HuH-7 (cell line): ENCODE measurements at places on chromosomes 13 and 19.

GRCh38 chr19:17331045-17331558, 3.6 kb downstream of the ANO8 start:
- DNase-seq = no peak

GRCh38 chr13:89704040-89704439, 1643.4 kb upstream of the MIR17HG start:
- no peak for DNase-seq

GRCh38 chr19:50413096-50413495, 5.6 kb upstream of the SPIB start:
- no peak for DNase-seq

DNA sequence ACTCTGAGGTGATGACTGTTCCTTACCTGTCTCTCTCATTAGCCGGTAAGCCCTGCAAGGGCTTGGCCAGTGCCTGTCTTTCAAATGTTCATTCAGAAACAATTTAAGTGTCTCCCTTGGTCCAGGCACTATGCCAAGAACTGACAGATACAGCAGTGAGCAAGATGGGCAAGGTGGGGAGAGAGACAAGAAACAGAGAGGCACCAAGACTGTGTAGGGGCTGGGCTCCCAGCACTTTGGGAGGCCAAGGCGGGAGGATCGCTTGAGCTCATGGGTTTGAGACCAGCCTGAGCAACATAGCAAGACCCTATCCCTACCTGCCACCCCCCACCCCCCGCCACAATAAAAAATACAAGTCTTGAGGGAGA, 1.3 kb upstream of the CCNE1 start:
- no peak for DNase-seq

DNA sequence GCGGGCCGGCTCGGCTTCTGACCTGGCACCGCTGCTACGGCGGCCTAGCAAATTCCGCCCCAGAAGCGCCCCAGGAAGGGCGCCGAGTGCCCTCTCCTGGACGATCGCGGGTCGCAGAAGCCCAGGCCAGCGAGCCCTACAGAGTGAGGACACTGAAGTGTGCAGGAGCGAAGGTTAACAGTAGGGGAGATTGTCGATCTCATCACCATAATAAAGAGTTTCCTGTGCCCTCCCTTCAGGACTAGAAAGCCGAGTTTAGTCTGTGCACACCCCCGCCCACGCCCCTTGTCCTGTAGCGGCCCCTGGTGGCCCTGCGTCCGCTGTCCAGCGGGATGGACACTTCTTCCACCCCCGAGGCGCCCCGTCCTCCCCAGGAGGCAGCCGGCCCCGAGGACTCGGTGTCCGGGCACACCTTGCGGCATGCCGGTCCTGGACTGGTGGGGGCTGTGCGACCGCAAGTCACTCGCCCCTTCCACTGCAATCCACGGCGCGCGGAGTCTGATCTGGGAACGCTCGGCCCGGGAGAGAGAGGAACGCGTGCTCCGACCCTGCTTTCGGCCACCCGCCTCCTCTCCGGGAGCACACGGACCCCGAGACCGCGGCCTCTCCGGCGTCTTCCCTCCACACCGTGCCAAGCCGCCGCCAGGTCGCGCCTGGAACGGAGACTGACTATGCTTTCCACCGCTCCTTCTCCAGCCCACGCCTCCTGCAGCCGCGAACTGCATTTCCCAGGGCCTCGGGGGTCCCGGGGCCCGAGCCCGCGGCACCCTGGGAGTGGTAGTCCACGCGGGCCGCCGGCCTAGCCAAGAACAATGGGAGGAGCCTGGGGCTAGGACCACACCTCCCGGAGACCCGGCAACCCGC, 770 bp upstream of the KMT2B start:
- DNase-seq = peak; percentile 100

- peak; percentile 15 for DNase-seq
Measured at GRCh38 chr13:78978381-78978998, 319.5 kb upstream of the OBI1 start.

GRCh38 chr13:110633776-110634175, 18.4 kb downstream of the NAXD start:
- no peak for DNase-seq

- DNase-seq = no peak
Measured at GRCh38 chr13:98243929-98244272, 66.8 kb upstream of the RNF113B start.

DNA sequence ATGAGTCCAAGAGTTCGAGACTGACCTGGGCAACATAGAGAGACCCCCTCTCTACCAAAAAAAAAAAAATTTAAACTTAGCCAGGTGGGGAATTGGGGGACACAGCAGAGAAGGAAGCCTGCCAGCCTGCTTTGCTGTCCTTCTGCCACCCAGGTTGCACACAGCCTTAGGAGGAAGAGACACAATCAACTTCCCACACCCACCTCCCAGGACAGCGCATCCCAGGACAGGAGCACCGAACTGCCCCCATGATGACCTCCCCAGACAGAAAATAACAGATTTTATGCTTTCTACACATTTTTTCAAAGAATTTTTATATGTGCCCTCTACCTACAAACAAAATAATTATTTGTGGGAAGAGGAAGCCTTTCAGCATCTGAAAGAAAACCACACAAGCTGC, 126.0 kb upstream of the ZNF507 start:
- DNase-seq = no peak

DNA sequence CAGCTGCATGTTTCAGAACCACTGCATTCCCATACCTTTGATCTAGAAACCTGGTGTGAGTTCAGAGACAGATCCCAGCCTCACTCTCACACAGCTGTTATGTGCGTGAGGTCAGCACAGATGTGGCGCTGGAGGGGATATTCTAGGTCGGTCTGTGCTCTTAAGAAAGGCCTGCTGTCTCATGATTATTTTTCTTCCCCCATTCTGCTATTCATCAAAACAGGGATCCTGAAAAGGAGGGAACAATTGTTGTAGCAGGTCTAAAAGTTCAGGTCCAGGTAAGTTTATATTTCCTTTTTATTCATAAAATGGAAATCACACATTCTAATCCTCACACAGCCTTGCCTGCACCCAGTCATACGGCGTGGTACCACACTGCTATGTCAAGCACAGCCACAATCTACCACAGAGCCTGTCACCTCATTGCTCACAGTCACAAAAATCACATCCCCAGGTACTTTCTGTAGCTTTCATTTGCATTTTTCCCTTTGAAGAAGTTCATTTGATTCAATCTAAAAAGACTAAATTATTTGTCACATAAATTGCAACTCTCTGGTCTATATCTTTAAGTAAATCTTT, 867 bp downstream of the ZNF546 start:
- no peak for DNase-seq

DNA sequence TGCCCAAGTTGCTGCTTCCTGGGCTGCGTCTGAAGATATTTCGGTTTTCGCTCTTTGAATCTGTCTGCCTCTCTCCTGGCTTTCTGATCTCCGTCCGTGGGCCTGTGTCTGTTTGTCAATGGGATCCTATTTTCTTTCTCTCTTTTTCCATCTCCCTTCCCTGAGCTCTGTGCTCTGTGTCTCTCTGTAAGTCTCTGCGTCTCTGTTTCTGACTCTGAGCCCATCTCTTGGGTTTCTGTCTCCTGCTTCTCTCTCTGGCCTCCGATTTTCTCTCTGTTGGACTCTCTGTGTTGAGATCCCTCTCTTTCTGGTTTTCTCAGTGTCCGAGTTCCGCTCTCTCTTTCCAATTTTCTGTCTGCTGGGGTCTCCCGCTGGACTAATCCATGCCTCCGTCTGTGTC, 1.7 kb downstream of the PRKCG start:
- DNase-seq = no peak

DNA sequence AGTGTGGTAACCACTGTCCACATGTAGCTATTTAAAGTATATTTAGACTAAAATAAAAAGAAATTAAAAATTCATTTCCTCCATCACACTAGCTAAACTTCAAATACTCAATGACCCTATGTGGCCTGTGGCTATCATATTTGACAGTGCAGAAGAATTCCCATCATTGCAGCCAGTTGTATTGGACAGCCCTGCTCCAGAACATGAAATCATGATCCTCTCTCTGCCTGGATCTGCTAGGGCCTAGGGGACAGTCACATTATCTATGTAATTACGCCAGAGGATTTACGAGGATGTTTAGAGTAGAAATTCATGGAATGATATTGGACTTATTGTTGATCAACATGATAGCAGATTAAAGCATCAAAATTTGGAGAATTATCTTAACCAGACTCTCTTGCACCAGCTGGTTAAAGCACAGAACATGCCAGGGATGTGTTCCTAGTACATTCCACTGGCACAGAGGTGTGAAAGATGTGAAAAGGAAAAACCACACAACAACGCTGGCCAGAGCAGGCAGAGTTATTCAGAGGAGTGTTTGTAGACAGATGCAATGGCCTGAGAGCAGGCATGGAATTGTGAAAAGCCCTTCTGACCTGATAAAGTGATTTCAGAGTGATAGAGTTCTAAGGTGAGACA, 108.9 kb upstream of the STARD13 start:
- DNase-seq = no peak

- DNase-seq = no peak
Measured at GRCh38 chr13:84962141-84962750, 837.0 kb downstream of the SLITRK6 start.

DNA sequence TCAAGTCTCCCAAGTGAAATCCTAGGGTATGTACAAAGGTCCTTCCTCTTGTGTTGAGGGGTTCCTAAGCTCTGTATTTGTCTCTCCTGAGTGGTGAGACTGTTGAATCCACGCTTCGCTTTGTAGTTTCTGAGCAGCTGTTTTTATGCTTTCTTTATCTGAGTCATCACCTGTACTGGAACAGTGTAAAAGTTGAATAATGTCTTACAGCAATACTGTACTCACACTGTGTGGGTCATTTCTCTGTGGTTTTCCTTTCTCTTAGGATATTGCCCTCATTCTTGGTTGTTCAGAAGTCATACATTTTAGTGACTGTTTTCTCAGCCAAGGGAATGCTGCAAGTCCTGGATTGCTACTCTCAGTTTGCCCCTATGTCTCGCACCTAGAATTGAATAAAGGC, 1596.6 kb downstream of the SLITRK5 start:
- DNase-seq = no peak

- DNase-seq = no peak
Measured at GRCh38 chr13:91042870-91043269, 304.6 kb upstream of the MIR17HG start.

DNA sequence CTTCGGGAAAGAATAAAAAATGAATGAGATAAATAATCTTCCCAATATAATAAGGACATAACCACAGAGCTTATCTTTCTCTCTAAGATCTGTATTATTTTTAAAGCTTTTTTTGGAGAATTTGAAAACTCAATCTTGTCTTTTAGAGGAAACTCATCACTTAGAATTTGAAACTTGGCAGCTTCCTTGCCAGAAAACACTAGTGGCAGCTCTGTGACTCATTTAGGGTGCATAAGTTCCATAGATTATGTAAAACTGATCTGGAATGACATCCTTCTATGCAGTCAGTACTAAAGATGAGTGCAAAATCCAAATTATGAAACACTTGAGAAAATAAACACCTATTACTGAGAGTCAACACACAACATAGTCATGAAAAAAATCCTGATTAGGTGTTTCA, 848.0 kb downstream of the DACH1 start:
- no peak for DNase-seq

DNA sequence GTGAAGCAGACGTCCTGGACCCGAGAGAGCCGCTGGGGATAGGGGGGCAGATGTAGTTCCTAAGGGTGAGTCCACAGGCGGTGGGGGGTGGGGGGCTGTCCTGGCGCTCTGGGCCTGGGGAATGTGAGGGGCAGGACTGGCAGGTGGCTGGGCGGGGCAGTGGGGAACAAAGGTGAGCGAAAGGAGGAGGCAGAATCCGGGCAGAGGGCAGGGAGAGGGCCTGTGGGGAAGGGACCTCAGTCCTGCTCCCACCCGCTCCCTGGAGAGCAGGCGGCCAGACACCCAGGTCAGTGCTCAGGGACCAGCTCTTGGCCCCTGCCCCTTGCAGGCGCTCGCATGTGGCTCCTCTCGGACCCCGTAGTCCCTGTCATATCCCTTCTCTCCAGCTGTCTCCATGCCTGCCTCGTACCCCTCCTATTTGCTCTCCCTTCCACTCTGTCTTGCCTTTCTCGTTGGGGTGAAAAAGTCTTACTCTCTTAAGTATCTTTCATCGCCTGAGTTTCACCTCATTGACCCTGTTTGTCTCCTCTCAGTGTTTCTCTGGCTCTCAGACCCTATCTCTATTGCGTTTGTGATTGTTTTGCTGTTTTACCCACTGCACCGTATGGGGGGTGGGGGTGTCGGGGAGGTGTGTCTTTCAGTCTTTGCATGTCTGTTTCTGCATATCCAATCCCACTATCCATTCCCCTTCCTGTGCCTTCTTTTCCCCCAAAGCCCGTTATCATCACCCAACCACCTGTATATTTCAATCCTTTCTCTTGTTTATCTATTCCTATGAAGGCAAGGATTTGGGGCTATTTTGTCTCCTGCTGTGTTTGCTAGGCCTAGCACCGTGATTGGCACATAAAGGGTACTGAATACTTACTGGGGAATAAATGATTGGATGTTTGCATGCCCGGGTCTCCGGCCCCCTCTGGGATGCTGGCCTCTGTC, 5.8 kb downstream of the SPHK2 start:
- DNase-seq = no peak

DNA sequence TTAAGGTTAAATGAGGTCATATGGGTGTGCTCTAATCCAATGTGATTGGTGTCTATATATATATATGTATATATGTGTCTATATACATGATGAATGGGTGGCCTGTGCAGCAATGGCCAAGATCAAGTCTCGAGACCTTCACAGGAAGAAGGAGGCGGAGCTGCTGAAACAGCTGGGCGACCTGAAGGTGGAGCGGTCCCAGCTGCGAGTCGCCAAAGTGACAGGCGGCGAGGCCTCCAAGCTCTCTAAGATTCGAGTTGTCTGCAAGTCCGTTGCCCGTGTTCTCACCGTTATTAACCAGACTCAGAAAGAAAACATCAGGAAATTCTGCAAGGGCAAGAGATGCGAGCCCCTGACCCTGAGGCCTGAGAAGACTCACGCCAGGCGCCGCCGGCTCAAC, 109.8 kb downstream of the EFNB2 start:
- no peak for DNase-seq

DNA sequence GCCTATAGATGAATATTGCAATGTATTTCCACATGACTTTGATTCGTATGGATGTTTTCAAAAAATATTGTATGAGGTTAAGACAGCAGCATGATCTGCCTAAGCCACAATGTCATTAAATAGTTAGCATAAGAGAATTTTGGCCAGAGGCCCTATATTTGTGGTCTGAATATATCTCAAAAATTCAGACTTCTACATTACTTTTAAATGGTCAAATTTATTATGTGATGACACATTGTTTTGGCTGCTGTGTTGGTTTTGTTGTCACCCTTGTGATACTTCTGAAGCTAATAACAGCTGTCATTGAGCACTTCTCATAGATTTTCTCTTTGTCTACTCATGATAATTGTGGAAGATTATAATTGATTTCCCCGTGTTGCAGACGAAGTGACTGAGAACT, 288.2 kb downstream of the MYO16 start:
- no peak for DNase-seq

- DNase-seq = no peak
Measured at GRCh38 chr19:10508036-10508435, 4.9 kb upstream of the KEAP1 start.

GRCh38 chr19:11345122-11345803, 805 bp downstream of the TMEM205 start:
- DNase-seq = no peak

- DNase-seq = peak; percentile 10
Measured at GRCh38 chr13:91017031-91017668, 330.3 kb upstream of the MIR17HG start.

GRCh38 chr13:86087244-86087643, 288.0 kb upstream of the SLITRK6 start:
- no peak for DNase-seq
